ENCODE measurements at places on chromosomes 4 and X.

DNA sequence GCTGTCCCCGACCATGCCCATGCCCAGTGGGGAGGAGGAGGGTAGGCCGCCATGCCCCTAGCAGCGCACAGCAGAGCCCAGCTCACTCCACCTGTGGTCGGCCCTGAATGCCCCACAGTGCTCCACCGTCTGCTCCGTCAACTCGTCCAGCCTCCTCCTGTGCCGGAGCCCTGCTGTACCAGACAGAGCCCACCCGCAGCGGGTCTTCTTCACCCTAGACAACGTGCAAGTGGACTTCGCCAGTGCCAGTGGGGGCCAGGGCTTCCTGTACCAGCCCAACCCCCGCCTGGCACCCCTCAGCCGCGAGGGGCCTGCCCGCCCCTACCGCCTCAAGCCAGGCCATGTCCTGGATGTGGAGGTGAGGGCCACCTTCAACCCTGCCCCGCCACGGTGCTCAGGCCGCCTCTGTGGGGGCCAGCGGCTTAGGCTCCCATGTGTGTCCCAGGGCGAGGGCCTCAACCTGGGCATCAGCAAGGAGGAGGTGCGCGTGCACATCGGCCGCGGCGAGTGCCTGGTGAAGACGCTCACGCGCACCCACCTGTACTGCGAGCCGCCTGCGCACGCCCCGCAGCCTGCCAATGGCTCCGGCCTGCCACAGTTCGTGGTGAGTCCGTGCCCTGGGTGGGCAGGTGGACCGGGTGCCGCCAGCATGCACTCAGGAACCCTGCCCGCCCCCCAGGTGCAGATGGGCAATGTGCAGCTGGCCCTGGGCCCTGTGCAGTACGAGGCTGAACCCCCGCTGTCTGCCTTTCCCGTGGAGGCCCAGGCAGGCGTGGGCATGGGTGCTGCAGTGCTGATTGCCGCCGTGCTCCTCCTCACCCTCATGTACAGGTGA is 6.9 kb upstream of the SRPK3 start:
- no peak for DNase-seq

DNA sequence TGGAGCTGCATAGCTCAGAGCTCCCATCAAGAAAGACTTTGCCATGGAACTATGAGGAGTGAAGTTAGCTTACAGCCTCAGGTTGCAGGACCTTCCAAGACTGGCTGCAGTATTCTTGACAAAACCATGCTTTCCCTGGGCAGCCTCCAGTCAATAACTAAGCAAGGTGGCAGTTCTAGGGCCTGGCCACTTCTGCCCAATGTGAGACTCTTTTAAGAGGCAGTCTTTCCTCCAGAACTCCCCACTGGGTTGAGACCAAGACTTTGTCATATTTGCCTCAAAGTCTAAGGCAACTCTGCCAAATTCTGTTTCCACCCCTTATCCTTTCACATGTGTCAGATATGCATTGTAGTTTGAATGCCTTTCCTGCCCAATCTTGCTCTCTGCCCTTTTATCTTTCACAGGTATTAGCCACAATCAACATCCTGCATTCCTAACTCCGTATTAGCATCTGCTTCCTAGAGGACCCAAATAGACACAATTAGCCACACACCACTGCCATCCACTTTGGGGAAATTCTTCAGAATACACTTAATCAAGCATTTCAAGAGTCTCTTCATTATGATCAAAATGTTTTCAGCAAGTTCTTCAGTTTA is 17.7 kb upstream of the SLC25A43 start:
- no peak for DNase-seq

GRCh38 chr4:118290951-118291350 is 61.9 kb downstream of the PRSS12 start:
- DNase-seq, result no peak

GRCh38 chr4:145154573-145154972 is 25.8 kb downstream of the OTUD4 start:
- no peak for DNase-seq

- DNase-seq, result no peak
Measured at GRCh38 chrX:47573341-47574075, 8.7 kb upstream of the TIMP1 start.

All from type B pancreatic cell (in vitro differentiated cells).